ENCODE measurements at places on chromosomes 12 and 14. TPM values are rescaled to one million over a fixed set of nuclear protein-coding genes. Genes with fewer than 3 reads are reported as not detected.

The ARPC3 gene
- polyA plus RNA-seq = 219 TPM

The PLCZ1 gene
- 0.49 TPM for polyA plus RNA-seq

The CACNA1C gene
- 22.2 TPM for polyA plus RNA-seq

The NPFF gene
- 5.9 TPM for polyA plus RNA-seq

Data from spinal cord (tissue), 10 donors.